ENCODE measurements at places on chromosomes 16 and 17.

DNA sequence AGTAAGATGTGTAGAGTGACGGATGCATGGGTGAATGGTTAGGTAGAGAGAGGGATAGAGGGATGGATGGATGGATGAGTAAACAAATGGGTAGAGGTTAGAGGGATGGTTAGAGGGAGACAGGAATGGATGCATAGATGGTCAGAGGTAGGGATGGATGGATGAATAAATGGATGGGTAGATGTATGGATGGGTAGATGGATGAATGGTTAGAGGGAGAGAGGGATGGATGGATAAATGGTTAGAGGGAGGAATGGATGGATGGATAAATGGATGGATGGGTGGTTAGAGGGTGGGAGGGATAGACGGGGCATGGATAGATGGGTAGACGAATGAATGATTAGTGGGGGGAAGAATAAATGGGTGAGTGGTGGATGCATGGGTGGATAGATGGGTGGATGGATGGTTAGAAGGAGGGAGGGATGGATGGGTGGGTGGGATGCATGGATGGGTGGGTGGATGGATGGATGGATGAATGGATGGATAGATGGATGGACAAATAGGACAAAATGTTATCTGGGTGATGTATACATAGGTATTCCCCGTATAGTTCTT is 29.2 kb upstream of the SNN start:
- no peak for DNase-seq

DNA sequence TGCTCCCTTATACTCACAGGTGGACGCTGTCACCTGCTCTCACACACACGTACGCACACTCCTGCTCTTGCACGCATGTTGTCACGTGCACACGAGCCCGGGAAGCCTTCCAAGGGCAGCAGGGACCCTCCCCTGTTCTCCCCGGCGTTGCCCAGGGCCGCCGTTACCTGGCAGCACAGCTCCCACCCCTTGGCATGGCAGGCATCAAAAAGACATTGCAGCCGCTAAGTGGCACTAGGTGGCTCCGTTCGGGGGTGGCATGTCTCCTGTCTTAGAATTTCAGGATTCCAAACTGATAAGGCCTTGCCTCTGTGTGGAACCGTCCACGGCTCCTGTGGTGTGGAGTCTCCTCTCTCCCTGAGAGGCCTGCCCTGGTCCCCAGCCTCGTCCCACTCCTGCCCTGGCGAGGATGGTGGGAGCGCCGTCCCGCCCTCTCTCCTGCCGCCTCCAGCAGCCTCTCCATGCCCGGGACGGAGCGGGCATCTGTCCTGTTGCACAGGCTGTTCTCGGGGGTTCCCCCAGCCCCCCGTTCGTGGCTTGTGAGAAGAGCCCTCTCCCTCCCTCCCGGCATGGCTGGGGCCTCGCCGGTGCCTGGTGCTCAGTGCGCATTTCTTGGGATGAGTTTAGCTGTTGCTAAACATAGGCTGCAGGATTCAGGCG is 126.7 kb upstream of the GSE1 start:
- DNase-seq = no peak

DNA sequence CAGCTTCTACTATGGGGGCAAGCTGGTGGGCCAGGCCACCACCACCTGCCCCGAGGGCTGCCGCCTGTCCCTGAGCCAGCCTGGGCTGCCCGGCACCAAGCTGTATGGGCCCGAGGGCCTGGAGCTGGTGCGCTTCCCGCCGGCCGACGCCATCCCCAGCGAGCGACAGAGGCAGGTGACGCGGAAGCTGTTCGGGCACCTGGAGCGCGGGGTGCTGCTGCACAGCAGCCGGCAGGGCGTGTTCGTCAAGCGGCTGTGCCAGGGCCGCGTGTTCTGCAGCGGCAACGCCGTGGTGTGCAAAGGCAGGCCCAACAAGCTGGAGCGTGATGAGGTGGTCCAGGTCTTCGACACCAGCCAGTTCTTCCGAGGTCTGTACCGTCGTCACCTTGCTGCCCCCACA is 19.5 kb downstream of the IRF8 start:
- no peak for DNase-seq

- DNase-seq = no peak
Measured at GRCh38 chr16:65574326-65574966, 452.6 kb upstream of the CDH11 start.

DNA sequence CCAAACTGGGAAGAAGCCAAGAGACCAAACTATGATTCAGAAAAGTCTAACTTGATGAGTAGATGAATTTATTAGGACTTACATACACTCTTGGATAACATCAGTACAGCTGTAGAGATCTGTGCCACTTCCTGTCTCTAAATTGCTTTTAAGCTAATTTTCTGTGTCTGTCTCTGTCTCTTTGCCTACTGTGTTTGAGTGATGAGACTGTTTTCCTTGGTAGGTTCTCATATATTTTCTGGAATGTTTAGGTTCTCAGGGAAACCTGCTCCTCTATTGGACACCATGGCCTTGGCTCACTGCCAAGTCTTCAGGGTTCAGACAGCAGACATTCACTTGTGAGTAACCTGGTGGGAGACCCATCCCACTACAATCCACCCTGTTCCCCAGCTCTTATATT is 103.5 kb upstream of the KIF2B start:
- DNase-seq = no peak

DNA sequence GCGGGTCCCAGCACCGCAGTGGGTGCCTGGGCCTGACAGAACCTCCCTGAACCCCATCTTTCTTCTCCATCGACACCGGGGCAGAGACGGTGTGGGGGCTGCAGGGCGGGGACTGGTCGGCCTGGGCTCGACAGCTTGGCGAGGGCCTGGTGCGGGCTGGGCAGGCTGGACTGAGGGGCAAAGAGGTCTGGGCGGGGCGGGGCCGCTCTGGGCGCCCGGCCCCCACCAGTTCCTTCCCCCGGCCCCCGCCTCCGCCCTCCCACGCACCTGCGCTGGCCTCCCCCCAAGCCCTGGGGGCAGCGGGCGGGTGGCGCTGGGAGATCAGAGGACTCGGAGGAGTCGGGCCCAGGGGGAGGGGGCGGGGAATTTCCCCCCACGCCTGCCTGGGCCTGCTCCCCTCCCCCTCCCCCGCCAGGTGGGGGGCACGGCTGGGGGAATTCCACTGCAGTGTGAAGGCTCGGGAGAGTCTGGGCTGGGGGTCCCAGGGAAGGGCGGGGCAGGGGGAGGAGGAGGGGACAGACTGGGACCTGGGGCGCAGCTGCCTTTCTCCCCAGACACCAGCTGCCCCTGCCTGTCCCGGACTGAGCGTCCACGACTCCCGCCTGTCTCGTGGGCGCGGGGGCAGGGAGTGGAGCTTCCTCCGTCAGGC is 877 bp upstream of the KREMEN2 start:
- DNase-seq = no peak

DNA sequence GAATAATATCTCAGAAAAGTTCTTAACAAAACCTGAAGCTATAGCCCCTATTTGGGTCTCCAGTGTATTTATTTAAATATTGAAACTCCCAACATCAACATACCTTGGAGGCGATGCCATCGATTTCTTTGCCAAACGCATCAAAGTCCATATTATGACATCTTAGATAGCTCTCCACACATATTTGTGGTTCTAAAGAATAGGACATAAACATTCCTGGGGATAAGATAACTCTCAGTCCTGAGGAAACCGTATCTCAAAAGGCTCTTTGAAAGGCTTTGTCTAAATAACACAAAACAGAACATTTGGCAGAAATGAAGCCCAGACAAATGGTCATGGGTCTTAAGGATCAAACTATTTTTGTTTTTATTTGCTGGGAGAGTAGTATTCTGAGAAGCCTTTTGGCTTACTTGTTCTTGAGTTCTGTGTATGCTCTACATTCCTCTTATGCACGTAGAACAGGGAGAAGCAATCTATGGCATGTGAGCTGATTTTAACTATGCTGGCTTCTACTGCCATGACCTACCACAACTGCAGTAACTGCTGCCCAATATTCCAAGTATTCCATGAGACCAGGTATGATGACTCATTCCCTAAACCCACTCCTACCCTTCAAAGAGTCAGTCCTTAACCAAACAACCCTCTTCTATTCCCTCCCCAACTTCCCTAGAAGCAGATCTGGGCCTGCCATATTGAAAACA is 279.0 kb upstream of the ZFHX3 start:
- DNase-seq = no peak

GRCh38 chr17:9279893-9280292 is 258.6 kb downstream of the NTN1 start:
- no peak for DNase-seq

- DNase-seq = no peak
Measured at GRCh38 chr17:80080081-80080480, 21.3 kb upstream of the GAA start.

- DNase-seq = no peak
Measured at GRCh38 chr17:43549496-43549895, 3.4 kb upstream of the ETV4 start.

GRCh38 chr17:16378636-16379282 is 2.1 kb upstream of the UBB start:
- no peak for DNase-seq

- DNase-seq = no peak
Measured at GRCh38 chr16:55471448-55472097, 7.4 kb upstream of the MMP2 start.

DNA sequence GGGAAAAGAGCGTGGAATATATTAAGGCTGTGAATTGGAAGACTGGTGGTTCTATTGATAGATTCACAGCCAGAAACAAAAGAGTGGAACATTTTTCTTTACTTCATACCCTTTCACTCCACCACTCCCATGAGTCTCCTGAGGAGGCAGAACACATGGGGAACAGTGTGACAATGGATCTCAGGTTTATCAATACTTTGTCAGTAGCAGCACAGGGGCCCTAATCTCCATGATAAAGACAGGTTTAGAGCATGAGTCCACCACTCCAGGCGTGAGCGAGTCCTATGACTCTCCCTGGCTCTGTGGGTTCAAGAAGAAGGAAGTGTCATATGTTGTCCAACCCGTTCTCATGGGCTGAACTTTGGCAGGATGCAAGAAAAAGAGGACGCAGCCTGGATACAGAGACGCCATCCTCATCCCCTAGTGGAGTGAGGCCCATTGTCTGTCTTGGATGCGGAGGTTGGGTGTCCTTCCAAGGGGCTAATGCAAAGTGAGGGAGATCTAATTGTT is 361.2 kb downstream of the TMEM114 start:
- DNase-seq = no peak

GRCh38 chr16:46801428-46802049 is 29.4 kb downstream of the C16orf87 start:
- DNase-seq = no peak

- DNase-seq = no peak
Measured at GRCh38 chr17:10649602-10650001, 7.5 kb downstream of the MYH3 start.

- no peak for DNase-seq
Measured at GRCh38 chr16:87295661-87296531, 21.3 kb downstream of the C16orf95 start.

- no peak for DNase-seq
Measured at GRCh38 chr17:72786209-72786608, 306.3 kb downstream of the SLC39A11 start.

GRCh38 chr16:27980919-27981700 is 82.4 kb downstream of the GSG1L start:
- no peak for DNase-seq

GRCh38 chr17:80153004-80153403 is 6.1 kb upstream of the EIF4A3 start:
- DNase-seq = no peak

DNA sequence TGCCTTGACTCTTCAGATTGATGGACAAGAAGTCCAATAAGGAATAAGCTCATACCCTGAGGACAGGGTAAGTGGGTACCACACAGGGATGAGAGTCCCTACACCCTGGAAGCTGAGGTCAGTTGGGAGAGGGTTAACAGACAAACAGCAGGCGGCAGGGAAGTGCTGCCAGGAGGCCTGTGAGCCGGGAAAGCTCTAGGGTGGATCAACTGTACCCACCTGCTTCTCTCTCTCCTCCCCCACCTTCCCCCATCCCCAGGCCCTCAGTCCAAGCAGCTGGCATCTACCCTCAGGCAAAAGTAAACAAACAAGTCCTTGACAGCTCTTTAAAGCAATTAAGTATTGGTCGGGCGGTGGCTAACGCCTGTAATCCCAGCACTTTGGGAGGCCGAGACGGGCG is 20.7 kb upstream of the MYLK3 start:
- peak; percentile 43 for DNase-seq

- DNase-seq = no peak
Measured at GRCh38 chr17:8894202-8894671, 26.8 kb upstream of the PIK3R6 start.
